NCI-H1105 (cell line): ENCODE measurements at places on chromosomes 5 and 9.

- no peak for DNase-seq
These were observed 33.8 kb upstream of the ORM1 start for GRCh38 chr9:114289106-114289505.

DNA sequence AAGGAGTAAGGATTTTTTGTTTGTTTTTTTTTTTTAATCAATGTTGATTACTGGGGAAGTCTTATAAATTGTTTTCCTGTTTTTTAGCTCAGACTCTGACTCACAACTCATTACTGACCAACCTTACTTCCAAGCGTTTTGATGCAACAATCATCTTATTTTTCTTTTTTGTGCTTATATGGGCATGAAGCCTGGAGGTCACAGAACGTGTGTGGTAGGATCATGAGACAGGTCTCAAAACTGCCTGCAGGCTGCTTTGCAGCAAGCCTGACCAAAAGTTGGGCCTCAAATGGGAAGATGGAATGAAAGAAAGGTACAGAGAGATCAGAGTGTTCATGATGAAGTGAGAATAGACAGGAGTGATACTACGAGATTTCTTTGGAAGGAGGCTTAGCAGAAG lies 38.5 kb downstream of the SNCAIP start:
- no peak for DNase-seq

DNA sequence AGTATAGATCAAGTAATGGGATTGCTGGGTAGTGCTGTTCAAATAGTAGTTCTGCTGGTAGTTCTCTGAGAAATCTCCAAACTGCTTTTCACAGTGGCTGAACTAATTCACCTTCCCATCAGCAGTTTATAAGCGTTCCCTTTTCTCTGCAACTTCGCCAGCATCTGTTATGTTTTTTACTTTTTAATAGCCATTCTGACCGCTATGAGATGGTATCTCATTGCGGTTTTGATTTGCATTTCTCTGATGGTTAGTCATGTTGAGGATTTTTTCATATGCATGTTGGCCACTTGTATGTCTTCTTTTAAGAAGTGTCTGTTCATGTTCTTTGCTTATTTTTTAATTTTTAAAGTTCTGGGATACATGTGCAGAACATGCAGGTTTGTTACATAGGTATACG lies 279.2 kb upstream of the NREP start:
- no peak for DNase-seq

DNA sequence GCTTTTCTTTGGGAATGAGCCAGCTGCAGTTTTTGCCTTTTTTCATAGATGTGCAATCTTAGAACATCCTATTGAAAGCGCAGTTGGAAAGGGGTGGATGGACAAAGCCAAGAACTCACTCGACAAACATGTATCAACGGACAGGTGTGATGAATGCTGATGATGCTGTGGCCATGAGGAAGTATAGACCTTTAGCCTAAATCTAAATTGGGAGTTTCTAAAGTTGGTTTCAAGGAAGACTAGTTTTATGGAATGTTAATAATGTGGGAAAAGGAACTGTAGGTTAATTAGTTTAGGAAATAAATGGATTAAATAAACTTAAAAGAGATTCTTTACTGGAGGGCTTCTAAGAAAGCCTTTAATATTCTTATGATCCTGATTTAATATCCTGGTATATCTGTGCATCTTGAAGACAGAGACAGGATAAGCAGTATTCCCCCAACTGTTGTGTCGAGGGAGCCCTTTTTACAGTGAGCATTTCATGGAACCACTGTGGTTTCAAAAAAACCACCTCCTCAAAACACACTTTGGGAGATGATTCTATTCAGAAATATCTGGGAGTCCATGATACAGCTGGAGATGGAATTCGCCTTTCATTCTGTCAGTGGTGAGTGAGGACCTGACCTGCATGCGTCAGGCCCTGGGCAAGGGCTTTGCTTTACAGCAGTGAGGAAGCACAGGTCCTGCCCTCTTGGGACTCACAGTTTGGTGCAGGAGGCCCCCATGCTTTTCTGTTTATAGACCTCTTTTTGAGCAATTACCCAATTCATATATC lies 82.6 kb downstream of the AOPEP start:
- no peak for DNase-seq
